Activated CD4-positive, CD25-positive, alpha-beta regulatory T cell treated with anti-CD3 and anti-CD28 coated beads, Interleukin-2, amount 50 U/mL, for 16 hours (primary cell): ENCODE measurements at places on chromosomes 5 and 9.
A peak's percentile ranks its signal among the peaks of the same experiment; 100 is the strongest.

GRCh38 chr5:2997179-2997578 is 245.7 kb upstream of the IRX2 start:
- DNase-seq: no peak

DNA sequence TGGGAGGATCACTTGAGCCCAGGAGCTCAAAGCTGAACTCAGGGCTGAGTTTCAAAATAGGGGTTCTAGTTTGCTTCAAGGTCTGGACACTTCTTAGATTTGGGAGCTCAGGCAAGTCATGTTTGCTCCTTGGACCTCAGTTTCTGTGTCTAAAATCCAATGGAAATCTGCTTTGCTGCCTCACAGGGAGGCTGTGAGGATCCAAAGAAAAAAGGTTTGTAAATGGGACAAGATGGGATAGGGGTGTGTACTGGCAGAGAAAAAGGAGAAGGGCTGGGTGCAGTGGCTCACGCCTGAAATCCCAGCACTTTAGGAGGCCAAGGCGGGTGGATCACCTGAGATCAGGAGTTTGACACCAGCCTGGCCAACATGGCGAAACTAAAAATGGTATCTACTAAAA is 39.6 kb upstream of the SH3PXD2B start:
- no peak for DNase-seq

GRCh38 chr9:137797206-137798120 is 80.1 kb upstream of the CACNA1B start:
- no peak for DNase-seq

DNA sequence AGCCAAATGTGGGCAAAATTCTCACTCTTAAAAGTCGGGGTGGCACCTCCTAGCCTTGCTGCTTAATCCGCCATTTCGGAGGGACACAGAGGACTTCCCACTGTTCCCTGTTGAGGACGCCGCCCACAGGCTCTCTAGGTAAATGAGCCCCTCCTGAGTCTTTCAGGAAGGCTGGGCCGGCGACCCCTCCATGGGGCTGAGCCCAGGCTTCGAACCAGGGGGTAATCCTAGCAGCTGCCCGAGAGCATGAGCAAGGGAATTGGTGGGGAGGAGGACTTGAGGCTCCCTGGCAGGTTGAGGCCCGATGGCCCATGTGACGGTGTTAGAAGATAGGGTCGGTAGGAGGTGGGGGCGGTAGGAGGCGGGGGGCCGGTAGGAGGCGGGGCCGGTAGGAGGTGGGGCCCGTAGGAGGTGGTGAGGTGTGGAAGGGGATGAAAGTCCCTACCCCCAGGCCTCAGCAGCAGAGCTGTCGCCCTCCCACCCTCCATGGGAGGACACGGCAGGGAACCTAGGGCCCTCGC is 17.1 kb downstream of the SLC12A7 start:
- DNase-seq: no peak

GRCh38 chr9:22047596-22047995 is 38.5 kb upstream of the CDKN2B start:
- no peak for DNase-seq

- DNase-seq: peak; percentile 45
These were observed 115.9 kb downstream of the CDC42SE2 start for GRCh38 chr5:131379723-131380122.

GRCh38 chr9:95515272-95516113 is 1.3 kb downstream of the PTCH1 start:
- no peak for DNase-seq

DNA sequence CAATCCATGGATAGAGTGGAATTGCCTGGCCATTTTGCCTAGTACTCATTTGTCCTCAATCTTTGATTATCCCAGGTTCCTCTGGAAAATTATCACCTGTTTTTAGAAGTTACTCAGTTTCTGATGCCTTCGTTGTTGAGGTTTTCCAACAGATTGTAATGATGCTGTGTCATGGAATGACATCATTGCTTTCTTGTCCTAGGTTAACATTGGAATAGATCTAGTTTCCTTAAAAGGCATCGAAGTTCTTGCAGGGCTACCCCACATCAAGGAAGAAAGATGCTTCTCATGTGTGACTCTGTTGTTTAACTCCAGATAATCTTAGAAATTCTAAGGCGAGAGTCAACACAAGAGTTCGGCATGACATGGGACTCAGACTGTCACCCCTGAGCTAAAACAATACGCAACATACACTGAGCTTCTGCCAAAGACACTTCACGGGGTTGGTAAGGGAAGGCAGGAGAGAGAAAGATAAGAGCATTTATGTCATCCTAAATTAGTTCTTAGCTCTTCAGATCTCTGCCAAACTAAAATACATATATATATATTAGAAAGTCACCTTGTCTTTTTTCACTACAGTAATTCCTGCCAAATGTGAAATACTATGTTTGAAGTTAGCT is 293.2 kb upstream of the WWC1 start:
- no peak for DNase-seq

- no peak for DNase-seq
These were observed 162.3 kb downstream of the GAPVD1 start for GRCh38 chr9:125423964-125424363.

- DNase-seq: no peak
These were observed 153.5 kb downstream of the SEMA6A start for GRCh38 chr5:116421080-116421629.

DNA sequence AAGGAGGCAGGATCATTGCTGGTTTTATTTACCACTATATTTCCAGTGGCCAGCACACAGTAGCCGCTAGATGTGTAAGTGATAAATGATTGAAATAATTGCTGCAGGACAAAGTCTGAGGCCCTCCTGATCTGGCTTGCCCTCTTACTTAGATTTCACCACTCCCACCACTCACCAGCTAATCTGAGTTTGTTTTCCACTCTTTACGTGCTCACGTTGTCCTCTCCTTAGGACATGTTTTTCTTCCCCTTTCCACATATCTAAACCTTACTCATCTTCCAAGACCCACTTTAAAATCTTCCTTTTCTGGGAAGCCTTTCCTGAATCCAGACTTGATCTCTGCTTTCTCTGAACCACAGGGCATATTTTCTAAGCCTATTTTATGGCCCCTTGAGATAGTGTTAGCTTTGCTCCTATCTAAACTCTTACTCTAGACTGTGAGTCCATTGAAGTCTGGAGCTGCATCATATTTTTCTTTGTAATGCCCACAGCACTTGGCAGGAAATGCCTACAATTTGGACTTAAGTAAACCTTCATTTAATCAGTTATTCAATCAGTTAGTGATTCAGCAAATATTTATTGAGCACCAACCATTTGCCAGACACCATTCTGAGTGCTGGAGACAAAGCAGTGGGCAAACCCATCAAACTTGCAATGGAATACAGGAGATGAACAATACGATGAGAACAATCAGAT is 2.4 kb downstream of the TLR4 start:
- no peak for DNase-seq

GRCh38 chr9:38089387-38090165 is 20.5 kb upstream of the SHB start:
- no peak for DNase-seq

- DNase-seq: no peak
These were observed 54.7 kb upstream of the SUSD3 start for GRCh38 chr9:93003552-93004407.

DNA sequence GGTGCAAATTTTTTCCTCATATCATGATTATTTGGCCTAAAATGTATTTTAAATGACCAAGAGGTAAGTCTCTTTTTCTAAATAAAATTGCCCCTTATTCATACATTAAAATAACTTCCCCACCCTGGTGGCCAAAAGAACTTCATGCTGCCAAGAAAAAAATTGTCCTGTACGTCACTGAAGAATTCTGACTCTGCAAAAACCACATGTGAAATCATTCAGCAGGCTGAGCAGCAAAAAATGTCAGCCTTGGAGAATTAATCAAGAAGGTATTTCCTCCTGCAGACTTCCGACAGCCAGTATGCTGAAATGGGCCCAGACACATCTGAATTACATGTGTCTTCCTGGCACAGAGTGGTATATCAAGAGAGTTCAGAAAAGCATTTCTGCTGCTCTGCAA is 94.6 kb upstream of the HMHB1 start:
- DNase-seq: no peak

GRCh38 chr9:133002147-133003070 is 23.9 kb downstream of the GFI1B start:
- no peak for DNase-seq

GRCh38 chr5:15615859-15616258 is 115.9 kb downstream of the FBXL7 start:
- DNase-seq: no peak

DNA sequence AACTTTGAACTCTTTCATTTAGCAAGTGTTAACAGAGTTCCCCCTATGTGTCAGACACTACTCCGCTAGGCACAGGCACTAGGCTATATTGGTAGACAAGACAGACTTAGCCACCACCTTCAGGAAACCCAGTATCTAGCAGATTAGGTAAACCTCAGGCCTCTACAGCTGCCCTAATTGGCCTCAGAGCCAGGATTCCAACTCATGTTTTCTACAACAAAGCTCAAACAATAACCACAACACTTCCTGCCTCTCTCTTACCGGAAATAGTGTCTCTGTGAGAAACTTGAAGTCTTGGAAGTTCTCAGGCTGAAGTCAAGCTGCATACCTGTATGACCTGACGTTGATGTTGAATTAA is 116.6 kb upstream of the SLC44A1 start:
- no peak for DNase-seq

- no peak for DNase-seq
These were observed 62.5 kb upstream of the C5orf46 start for GRCh38 chr5:147968855-147969254.

DNA sequence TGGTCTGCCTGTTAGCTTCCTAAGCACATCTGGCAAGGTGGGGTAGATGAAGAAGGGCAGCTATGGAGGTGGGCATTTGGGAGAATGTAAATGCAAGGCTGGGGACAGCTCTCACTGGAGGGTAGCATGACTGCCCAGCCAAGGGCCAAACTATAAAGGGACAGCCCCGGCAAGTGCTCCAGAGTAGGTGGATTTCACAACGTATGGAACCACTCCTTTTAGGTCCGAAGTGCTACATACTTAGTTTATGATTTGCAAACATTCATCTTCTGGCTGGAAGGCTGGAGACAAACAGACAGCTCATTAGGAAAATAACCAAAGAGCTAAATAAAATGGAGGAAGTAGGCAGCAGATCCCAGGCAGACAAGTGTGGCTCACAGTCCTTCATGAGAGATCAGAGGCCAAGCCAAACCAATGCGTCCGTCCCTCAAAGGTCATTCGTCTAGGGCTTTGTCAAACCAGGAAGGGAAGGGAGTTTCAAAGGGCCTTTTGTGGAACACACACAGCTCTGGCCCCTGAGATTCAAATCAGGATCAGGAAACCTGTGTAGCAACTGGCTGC is 42.5 kb upstream of the GLRX start:
- DNase-seq: no peak

DNA sequence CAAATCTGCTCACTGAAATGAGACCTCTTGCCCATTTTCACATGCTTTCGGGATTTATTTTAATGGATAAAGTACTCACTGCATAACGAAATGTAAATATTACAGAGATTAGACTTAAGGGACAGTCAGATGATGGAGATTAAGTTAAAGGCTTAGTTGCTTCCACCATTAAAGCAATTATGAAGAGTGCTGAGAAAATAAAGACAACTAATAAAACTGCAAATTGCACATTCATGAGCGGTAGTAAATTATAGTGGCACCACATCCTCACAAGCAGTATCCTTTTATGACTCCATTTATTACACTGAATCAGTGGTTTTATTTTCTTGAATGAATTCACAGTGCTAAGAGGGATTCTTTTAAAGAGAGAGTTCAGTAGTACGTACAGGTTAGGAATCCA is 76.2 kb upstream of the TMED7 start:
- DNase-seq: no peak

DNA sequence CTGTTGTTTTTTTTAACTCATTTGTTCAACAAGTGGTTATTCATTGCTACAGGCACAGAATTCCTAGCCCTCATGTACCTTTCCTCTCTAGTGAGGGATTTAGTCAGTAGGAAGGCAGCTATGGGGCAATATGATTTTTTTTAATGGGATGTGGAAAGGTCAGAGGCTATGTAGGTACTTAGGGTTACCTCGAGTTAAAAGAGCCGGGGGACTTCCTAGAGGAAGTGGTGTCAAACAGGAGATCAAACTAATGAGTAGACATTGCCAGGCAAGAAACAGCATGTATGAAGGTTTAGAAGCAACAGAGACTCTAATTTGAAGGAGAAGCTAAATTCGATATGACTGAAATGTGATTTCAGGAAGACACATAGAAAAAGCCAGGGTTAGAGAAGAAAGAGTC is 50.7 kb downstream of the ITGA2 start:
- no peak for DNase-seq

DNA sequence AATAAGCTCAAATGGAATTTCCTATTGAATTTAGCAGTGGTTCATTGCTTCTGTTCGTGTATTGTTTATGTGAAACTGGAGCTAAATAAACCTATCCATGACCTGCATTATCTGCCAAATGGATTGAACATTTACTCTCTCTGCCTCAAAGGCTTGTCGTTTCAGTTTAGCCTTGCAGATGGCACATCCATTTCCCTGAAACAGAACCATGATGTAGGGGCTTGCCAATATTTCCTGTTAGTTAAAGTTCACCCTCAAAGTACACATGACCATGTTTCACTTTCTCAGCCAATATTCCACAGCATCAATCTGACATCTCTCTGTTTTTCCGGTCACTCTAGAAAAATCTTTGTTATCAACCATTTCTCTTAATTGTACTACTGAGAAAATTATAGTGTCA is 545.3 kb downstream of the TAF11L14 start:
- no peak for DNase-seq
